ENCODE measurements at places on chromosomes 6 and 20.

DNA sequence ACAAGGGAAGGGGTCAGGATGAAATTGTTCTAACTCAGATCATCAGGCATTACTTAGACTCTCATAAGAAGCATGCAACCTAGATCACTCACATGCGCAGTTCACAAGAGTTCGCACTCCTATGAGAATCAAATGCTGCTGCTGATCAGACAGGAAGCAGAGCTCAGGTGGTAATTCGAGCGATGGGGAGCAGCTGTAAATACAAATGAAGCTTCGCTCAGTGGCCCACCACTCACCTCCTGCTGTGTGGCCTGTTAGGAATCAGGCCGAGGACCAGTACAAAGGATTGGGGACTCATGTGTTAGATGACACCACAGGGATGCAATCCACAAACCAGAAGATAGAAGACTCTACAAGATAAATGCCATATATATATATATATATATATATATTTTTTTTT lies 31.5 kb upstream of the TOP1 start:
- DNase-seq = no peak

DNA sequence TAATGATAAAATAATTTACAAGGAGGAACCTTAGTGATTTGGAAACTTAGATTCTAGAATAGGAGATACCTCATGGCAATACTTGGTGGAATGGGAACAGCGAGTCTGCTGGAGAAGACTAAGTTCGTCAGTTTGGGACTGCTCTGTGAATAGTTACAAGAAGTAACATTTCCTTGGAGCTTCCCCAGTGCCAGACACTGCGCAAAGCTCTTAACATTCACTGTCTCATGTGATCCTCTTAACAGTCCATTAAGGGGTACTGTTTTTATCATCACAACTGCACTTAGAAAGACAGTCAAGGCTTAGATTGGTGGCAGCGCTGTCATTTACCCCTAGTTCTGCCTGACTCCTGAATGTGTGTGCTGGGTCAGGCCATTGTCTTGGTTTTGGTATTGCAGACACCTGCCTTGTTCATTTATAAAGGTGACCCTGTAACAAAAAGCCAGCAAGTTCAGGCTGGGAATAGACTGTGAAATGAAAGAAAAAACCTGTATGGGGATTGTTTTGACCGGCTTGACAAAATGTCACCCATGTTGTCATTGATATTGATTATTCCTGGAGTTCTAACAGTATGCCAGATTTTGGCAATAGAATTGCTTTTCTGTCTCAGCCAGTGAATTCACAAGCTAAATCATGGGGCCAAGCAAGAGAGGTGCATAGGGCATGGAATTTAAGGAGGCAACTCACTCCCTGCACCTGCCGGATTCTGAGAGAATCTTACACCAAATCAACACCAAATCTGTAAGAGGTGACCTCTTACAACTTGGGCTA lies 118.4 kb downstream of the SASH1 start:
- no peak for DNase-seq

DNA sequence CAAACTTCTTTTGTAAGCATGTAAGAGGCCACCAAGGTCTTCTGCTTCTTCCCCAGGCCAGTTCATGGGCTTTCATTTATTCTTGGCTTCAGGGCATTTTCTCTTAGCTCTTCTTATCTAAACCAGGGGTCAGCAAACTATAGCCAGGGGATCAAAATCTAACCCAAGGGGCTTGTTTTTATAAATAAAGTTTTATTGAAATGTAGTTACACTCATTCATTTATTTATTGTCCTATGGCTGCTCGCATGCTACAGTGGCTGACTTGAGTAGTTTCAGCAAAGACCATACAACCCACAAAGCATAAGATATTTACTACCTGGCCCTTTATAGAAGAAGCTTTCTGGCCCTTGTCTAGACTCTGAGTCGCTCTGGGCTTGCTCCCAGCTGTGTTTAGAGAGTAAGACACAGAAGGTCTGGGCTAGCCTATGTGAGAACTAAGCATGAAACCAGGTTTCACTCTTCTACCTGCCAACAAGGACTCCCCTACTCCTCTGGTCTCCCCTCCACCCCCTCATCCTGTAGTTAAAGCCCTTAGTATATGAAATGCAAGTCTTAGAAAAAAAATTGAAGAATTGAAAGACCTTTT lies 43.2 kb downstream of the KHDC1L start:
- DNase-seq = no peak

DNA sequence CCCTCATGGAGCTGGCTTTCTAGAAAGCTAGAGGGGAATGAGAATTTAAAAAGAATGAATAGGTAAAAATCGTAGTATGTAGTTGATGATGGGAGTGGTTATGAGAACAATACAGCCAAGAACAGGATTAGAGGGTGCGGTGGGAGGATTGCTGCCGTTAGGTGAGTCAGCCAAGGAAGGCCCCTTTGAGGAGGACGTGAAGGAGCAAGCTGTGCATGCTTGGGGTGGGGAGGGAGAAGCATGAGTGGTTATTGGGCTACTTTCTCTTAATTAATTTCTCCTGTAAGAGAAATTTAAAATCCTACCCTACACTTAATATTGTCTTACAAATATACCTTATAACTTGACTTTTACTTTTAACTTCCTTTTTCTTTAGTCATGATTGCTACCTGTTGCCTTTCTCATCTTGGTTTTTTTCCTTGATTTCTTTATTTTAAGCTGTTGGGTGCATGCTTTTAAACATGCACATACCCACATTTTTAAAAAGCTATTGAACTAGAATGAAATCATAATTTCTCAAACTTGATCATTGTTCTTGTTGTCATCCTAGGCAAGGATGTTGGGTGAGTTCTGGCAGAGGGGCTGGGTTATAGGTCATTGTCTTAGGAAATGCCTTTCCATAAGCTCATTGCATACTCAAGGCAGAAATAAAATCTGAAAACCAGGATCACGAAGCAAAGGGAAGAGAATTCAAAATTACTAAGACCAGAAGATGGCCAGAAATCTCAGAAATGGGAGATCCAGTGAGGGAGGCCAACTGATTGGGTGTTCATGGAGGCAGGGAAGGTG lies 114.5 kb downstream of the TCP11 start:
- no peak for DNase-seq

GRCh38 chr6:84667252-84668213 lies 96.9 kb downstream of the TBX18 start:
- no peak for DNase-seq

- no peak for DNase-seq
Observed at GRCh38 chr20:32607727-32608663, 22.9 kb upstream of the NOL4L start.

DNA sequence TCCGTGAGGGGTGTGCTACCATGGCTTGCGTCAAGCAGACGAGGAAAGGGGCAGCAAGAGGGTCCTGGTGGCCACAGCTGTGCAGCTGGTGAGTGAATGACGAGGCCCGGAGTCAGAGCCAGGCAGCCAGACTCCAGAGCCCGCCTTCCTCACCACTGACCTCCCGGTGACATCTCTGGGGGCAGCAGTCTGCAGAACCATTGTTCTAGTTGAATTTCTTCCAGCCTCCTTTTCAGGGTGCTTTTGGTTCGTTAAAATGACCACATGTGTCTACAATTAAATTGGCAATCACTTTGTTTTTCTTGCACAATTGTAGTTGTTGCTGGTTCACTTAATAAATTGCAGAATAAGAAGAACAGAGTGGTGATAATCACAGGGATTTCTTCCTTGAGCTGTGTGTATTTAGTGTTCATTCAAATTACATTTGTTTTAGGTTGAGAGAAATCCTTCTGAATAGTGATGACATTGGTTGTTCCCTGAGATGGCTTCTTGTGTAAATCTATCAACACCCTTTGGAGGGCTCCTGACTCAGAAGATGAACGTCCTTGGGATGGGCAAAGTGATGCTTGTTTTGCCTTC lies 96.4 kb downstream of the TULP4 start:
- DNase-seq = no peak

- peak; percentile 69 for DNase-seq
Observed at GRCh38 chr6:46626228-46626909, 26.2 kb downstream of the CYP39A1 start.

DNA sequence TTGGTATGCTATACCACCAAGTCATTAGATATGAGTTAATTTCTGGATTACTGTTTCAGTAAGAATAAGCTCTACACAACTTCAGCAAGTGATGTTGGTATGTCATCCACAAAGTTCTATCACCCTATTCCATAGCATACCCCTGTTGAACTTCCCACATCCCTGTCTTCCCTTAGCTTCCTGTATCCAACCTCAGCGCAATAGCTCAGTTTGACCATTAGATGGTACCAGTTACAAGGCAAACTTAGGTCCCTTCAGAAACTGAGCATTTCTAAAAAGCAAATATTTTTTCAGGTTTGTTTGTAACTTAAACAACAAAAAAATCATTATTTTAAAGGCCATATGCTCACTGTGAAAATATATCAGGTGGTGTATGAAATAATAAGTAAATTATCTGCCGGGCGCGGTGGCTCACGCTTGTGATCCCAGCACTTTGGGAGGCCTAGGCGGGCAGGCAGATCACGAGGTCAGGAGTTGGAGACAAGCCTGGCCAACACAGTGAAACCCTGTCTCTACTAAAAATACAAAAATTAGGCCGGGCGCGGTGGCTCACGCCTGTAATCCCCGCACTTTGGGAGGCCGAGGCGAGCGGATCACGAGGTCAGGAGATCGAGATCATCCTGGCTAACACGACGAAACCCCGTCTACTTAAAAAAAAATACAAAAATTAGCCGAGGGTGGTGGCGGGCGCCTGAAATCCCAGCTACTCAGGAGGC lies 8.8 kb upstream of the MOG start:
- DNase-seq = peak; percentile 56

DNA sequence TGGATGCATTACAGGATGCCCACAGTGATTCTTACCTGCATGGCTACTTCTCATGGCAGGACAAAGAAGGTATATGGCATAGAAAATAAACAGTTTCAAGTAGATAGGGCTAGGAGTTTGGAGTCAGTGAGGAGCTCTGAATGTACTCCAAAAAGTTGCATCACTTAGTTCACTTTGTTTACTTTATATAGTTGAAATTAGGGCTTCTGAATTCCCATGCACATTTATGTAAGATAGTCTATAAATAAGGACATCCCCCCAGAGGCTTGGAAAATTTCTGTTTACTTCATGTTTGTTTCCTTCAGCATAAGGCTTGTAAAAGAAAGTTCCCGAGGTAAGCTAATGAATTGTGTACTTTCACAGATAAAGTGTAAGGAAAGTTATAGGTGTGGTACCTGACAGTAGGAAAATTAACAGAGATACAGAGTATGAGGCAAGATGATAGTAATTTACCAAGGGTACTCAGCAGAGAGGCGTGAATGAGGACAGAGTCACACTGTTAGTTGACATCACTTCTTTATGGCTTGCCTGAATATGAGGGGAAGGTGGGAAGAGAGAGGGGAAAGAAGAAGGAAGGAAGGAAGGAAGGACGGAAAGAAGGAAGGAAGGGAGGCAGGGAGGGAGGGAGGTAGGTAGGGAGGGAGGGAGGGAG lies 51.1 kb downstream of the ADTRP start:
- DNase-seq = no peak

DNA sequence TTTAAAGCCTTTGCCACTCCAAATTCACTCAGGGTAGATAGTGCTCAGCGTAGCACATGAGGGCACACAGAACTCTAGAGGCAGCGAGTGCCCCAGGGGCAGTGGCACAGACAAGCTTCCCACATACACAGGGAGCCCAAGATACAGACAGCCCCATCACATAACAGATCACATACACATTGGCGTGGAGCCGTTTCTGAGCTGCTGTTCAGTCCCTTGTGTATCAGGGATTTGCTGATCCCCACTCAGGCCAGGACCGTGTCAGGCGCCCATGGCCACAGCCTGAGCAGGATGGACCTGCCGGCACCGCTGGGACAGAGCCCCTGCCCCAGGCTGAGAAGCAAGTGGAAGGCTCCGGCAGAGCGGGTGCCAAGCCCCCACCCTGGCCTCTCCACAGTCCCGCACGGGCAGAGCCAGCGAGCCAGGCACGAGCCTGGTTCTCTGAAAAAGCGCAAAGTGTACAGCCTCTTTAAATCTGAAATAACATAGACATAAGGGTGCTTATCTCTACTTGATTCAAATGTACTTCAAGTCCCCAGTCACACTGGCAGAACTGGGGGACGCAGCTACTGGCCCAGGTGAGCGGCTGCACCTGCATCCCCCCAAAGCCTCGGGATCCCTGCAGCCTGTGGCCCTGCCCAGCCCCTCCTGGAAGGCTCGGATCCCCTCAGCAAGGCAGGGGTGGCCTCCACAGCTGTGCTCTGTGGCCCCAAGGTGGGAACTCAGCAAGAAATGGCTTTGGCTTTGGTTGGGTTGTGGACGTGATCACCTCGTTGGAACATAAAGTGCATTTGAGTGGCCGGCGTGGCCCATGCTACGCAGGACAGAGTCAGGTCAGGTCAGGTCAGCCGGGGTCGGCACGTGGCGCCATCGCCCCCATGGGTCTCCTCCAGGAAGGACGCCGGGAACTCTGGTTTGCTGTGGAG lies 231.3 kb downstream of the ERMARD start:
- DNase-seq = no peak

- DNase-seq = no peak
Observed at GRCh38 chr6:157659536-157660271, 163.3 kb upstream of the SNX9 start.

- no peak for DNase-seq
Observed at GRCh38 chr6:13579911-13580310, 5.5 kb downstream of the SIRT5 start.

DNA sequence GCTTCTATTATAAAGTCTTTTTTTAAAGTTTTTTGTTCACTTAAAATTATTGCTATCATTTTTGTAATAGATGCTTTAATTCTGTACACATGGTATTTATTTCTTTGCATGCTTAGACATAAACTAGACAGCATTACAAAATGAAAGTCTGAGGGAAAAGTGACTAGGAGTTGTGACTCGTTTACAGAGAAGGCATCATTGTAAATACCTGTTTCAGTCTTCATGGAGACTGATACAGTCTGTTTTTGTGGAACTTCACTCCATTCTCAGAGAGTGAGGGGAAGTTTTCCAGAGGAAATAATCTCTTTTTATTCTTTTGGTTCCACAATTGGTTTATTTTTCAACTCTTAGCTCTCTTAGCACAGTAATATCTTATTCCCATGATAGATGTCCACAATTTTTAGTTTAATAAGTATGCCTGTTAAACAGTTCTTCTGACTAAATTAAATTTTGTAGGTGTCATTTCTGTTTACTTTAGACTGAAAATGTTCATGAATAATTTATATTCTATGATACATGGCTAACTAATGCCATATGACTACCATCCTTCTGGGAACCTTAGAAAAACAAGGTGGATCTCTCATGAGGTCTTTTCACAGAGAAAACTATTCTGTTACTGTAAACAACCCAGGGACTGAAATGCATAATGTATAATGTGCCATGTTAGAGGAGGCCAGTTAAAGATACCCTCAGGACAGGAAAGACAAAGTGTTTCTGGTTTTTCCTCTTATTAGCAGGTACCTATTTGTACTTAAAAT lies 69.2 kb downstream of the MYO6 start:
- no peak for DNase-seq

DNA sequence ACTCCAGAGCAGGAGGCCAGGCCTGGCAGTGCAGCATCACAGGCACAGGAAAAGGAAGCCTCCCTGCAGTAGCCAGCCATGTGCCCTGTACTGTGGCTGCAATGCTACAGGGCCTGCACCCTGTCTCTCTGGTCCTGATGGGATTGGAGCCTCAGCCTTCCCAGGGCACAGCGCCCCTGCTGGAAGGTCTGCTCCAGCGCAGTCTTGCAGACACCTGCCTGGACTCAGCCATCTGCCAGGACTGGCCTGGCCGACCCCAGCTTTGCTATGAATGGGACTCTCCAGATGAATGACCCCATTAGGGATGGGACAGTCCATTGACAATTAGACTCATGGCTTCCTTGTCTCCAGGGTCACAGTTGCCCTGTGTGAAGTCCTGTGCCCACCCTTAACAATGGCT lies 251.6 kb downstream of the ERMARD start:
- no peak for DNase-seq

Measured in cerebellar cortex (tissue), 1 donor.